ENCODE measurements at places on chromosomes 5 and 9.

- peaks cover 4% of the 10 kb centered on the region for H3K27me3 ChIP-seq
- no peaks in the 10 kb centered on the region for H3K4me1 ChIP-seq
- H3K4me3 ChIP-seq = no peak overlapping the region
- DNase-seq = no peak
Measured at GRCh38 chr5:6576861-6577501, 55.9 kb downstream of the NSUN2 start.

- H3K4me3 ChIP-seq = no peak overlapping the region
- H3K36me3 ChIP-seq = no peaks in the 10 kb centered on the region
- no peak overlapping the region for H3K27ac ChIP-seq
- no peaks in the 10 kb centered on the region for H3K4me1 ChIP-seq
- H3K27me3 ChIP-seq = no peaks in the 10 kb centered on the region
Measured at GRCh38 chr5:165728425-165728824, 2223.0 kb downstream of the MAT2B start.

- H3K4me3 ChIP-seq = peak within 1 kb of the TSS; percentile 49
- H3K27ac ChIP-seq = no peak within 1 kb of the TSS
- peak; percentile 52 for DNase-seq
- H3K4me1 ChIP-seq = peaks cover 13% of the 10 kb centered on the region
- H3K36me3 ChIP-seq = no peaks in the 10 kb centered on the region
Measured at GRCh38 chr5:140042643-140043507, at the start of gene NRG2. NRG2 (minus strand) TSS chr5:140043299.

GRCh38 chr5:64971513-64971912 lies 202.8 kb downstream of the CWC27 start:
- peaks cover 5% of the 10 kb centered on the region for H3K36me3 ChIP-seq
- H3K27me3 ChIP-seq = no peaks in the 10 kb centered on the region
- DNase-seq = no peak
- H3K4me3 ChIP-seq = no peak overlapping the region

- peak overlapping the region; percentile 70 for H3K4me3 ChIP-seq
- H3K4me1 ChIP-seq = peaks cover 31% of the 10 kb centered on the region
- no peaks in the 10 kb centered on the region for H3K27me3 ChIP-seq
- peak overlapping the region; percentile 85 for H3K27ac ChIP-seq
Measured at GRCh38 chr5:138336952-138337684, 948 bp upstream of the FAM53C start.

DNA sequence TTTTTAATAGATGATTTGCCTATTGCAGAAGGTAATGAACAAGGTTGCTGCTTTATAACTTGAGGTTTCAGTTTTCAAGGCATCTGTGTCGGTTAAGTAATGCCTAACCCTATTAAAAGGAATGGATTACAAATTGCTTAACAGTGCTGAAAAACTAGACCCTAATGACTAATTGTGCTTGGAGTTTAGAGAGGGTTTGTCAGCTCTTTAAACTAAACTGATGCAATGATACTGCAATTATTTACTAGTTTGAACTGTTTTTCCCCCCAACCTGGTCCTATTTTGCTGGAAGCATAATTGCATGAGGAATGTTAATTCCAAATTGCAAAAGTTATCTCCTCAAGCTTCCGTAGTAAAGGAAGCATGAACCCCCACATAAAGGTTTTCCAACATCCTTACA lies 39.3 kb upstream of the TLX3 start:
- peaks cover 7% of the 10 kb centered on the region for H3K4me1 ChIP-seq
- H3K36me3 ChIP-seq = no peaks in the 10 kb centered on the region
- H3K27me3 ChIP-seq = no peaks in the 10 kb centered on the region

DNA sequence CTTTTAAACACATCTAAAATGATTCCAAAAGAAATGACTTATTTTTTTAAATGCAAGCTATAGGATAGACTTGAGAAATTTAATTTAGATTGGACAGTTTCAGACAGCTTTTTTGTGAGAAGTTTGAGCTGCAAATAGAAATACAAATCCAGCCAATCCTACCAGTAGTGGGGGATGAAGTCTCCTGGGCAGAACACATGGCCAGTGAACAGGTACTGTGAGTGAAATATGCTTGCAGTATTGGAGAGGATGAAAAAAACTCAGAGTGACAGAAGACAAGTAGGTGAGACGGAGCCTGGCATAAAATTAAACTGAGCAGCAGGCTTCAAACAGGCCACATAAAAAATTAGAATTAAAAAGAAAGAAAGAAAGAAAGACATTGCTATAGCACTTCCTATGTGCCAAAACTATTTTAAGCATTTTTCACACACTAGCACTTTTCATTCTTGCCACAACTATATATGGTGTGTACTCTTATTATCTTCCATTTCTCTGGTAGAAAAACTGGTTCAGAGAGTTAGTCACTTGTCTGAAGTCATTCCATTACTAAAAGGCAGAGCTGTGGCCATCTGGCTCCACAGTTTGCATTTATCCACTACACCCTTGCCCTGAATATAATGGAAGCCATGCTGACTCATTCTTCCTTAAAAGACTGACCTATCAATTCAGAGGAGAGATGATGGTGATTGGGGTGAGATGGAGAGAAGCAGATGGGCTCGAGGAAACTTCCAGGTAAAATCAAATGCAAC lies 310.2 kb upstream of the CTNND2 start:
- H3K27me3 ChIP-seq = no peaks in the 10 kb centered on the region
- no peak overlapping the region for H3K4me3 ChIP-seq
- no peaks in the 10 kb centered on the region for H3K4me1 ChIP-seq
- no peak for DNase-seq
- no peak overlapping the region for H3K27ac ChIP-seq

DNA sequence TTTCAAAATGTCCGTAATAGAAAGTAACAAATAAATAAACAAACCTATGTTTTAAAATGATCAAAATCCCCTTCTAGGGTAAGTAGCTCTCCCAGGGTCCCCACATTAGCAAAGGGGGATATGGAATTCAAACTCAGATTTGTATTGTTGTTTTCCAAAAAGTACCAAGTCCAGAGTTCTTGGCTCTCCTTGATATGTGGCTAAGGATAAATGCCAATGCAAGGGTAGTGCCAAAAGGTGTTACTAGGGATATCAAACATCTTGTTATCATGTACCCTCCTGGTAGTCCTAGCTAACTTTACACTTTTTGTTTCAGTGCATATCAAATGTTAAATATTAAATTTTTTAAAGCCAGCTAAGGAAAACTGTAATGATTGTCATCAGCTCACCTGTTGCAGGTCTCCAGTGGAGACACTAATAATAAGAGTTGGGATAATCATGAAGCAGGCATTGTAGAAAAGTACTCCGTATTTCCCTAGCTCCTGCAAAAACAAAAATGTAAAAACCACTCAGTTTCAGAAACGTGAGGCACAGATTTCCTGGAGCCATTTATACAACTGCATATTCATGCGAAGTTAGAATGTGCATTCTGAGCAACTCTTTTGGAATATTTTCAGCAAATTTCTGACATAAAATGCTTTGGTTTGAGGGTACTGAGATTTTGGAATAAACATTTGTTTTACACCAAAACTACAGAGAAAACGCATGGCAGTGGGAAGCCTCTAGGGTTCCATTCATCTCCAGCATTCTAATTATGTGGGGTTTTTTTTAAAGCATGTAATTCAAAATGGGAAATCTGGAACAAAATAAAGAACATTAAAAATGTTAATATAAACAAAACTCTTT lies 39.8 kb downstream of the SLC35D2 start:
- H3K27me3 ChIP-seq = no peaks in the 10 kb centered on the region
- H3K27ac ChIP-seq = no peak overlapping the region
- H3K36me3 ChIP-seq = no peaks in the 10 kb centered on the region
- no peak overlapping the region for H3K4me3 ChIP-seq

GRCh38 chr5:179805070-179805528 lies 1.6 kb downstream of the MGAT4B start:
- no peaks in the 10 kb centered on the region for H3K36me3 ChIP-seq
- H3K27ac ChIP-seq = peak overlapping the region; percentile 54
- no peaks in the 10 kb centered on the region for H3K27me3 ChIP-seq
- peak overlapping the region; percentile 24 for H3K4me3 ChIP-seq
- H3K4me1 ChIP-seq = peaks cover 33% of the 10 kb centered on the region

GRCh38 chr9:117253261-117253660 lies 161.6 kb downstream of the ASTN2 start:
- H3K36me3 ChIP-seq = no peaks in the 10 kb centered on the region
- H3K4me1 ChIP-seq = no peaks in the 10 kb centered on the region
- no peak overlapping the region for H3K4me3 ChIP-seq
- H3K27ac ChIP-seq = no peak overlapping the region
- no peak for DNase-seq

DNA sequence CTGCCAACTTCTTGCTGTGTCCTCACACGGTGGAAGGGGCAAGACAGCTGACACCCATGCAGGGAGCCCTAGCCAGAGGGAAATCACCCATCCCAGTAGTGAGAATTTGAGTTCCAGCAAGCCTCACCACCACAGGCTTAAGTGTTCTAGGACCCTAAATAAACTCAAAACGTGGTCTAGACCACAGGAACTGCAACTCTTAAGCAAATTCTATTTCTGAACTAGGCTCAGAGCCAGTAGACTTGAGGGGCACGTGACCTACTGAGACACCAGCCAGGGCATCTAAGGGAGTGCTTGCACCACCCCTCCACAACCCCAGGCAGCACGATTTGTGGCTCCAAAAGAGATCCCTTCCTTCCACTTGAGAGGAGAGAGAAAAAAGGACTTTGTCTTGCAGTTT lies 96.0 kb upstream of the PHF24 start:
- H3K27ac ChIP-seq = no peak overlapping the region
- no peak overlapping the region for H3K4me3 ChIP-seq
- DNase-seq = no peak
- peaks cover 3% of the 10 kb centered on the region for H3K27me3 ChIP-seq

- H3K36me3 ChIP-seq = no peaks in the 10 kb centered on the region
- H3K27me3 ChIP-seq = no peaks in the 10 kb centered on the region
- DNase-seq = no peak
- H3K4me3 ChIP-seq = no peak overlapping the region
- no peak overlapping the region for H3K27ac ChIP-seq
Measured at GRCh38 chr5:34736445-34737115, 80.5 kb downstream of the RAI14 start.

- H3K4me1 ChIP-seq = no peaks in the 10 kb centered on the region
- no peak overlapping the region for H3K27ac ChIP-seq
- no peaks in the 10 kb centered on the region for H3K27me3 ChIP-seq
- H3K36me3 ChIP-seq = no peaks in the 10 kb centered on the region
Measured at GRCh38 chr5:153168241-153168640, 322.2 kb upstream of the GRIA1 start.

- no peak for DNase-seq
- no peaks in the 10 kb centered on the region for H3K36me3 ChIP-seq
Measured at GRCh38 chr9:125075997-125076396, 67.3 kb downstream of the SCAI start.

DNA sequence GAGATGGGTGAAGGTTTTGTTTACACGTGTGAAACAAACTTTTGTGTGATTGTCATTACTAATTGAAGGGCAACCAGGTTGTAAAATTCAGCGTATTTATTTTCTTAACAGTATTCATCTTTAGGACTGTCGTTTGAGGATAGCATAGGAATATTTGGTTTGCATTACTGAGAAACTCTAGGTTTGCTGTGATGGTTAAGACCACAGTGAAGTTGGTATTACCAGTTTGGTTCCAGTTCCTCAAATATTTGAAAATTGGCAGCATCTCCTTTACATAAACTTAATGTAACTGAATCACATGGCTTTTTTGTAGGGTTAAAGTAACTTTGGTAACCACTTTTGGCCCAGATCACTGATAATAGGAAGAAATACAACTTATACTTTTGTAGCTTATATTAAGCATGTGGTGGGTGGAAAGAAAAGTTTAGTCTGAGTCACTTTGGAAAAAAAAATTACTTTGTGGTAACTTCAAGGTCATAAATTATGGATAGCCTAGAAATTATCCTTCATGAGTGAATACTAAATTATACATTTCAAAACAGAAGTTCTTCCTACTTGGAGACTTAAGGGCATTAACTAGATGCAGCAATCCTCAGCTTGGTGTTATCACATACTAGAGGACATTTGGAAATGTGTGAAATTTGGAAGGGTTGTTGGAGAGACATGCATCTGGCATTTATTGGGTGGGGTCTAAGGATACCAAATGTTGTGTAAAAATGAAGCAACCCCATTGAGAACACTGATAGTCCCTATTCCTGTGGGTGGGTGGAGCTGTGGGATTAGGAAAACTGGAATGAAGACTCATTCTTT lies 33.9 kb downstream of the G3BP1 start:
- H3K27ac ChIP-seq = no peak overlapping the region
- peaks cover 30% of the 10 kb centered on the region for H3K36me3 ChIP-seq
- DNase-seq = no peak
- H3K4me1 ChIP-seq = no peaks in the 10 kb centered on the region

- no peak for DNase-seq
- H3K27me3 ChIP-seq = no peaks in the 10 kb centered on the region
- H3K4me1 ChIP-seq = no peaks in the 10 kb centered on the region
- H3K27ac ChIP-seq = no peak overlapping the region
- no peak overlapping the region for H3K4me3 ChIP-seq
- peaks cover 7% of the 10 kb centered on the region for H3K36me3 ChIP-seq
Measured at GRCh38 chr5:81080809-81081460, 120.8 kb downstream of the RASGRF2 start.

GRCh38 chr9:71680189-71680980 lies 87.9 kb downstream of the CEMIP2 start:
- no peaks in the 10 kb centered on the region for H3K27me3 ChIP-seq
- no peak overlapping the region for H3K4me3 ChIP-seq
- H3K36me3 ChIP-seq = no peaks in the 10 kb centered on the region
- DNase-seq = no peak
- H3K27ac ChIP-seq = no peak overlapping the region
- H3K4me1 ChIP-seq = peaks cover 16% of the 10 kb centered on the region

- no peak for DNase-seq
- H3K27me3 ChIP-seq = no peaks in the 10 kb centered on the region
- no peaks in the 10 kb centered on the region for H3K36me3 ChIP-seq
- no peak overlapping the region for H3K4me3 ChIP-seq
- no peak overlapping the region for H3K27ac ChIP-seq
- no peaks in the 10 kb centered on the region for H3K4me1 ChIP-seq
Measured at GRCh38 chr5:83306572-83307241, 164.8 kb upstream of the VCAN start.

DNA sequence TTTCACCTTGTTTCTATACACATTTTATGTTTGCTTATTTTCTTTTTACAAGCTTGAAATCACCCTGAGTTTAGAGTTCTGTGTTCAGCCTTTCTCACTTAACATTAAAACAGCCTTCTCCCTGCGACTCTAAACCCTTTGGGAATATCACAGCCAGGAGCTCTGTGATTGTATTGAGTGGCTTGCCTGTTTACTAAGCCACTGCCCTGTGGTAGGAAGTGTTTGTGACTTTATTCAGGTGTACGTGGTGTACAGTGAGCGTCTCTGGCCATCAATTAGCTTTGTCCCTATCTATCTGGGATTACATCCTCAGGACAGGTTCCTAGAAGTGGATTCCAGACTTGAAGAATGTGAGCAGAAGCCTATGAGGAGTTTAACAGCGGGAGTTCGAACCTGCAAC lies 11.0 kb upstream of the NEURL1B start:
- no peaks in the 10 kb centered on the region for H3K4me1 ChIP-seq
- DNase-seq = no peak
- no peak overlapping the region for H3K4me3 ChIP-seq
- no peaks in the 10 kb centered on the region for H3K27me3 ChIP-seq

GRCh38 chr5:179607160-179607931 lies 16.1 kb downstream of the HNRNPH1 start:
- H3K4me1 ChIP-seq = peaks cover 16% of the 10 kb centered on the region
- peaks cover 42% of the 10 kb centered on the region for H3K36me3 ChIP-seq
- no peak for DNase-seq
- H3K27me3 ChIP-seq = no peaks in the 10 kb centered on the region

GRCh38 chr5:119468286-119468685 lies 16.0 kb downstream of the HSD17B4 start:
- no peak overlapping the region for H3K4me3 ChIP-seq
- H3K27me3 ChIP-seq = no peaks in the 10 kb centered on the region
- H3K4me1 ChIP-seq = no peaks in the 10 kb centered on the region
- DNase-seq = no peak
- no peak overlapping the region for H3K27ac ChIP-seq

All from CD8-positive, alpha-beta memory T cell (primary cell).